ENCODE measurements at places on chromosomes 2 and 18.
A peak's percentile ranks its signal among the peaks of the same experiment; 100 is the strongest.

- DNase-seq = no peak
Measured at GRCh38 chr2:235806986-235807750, 313.3 kb downstream of the AGAP1 start.

DNA sequence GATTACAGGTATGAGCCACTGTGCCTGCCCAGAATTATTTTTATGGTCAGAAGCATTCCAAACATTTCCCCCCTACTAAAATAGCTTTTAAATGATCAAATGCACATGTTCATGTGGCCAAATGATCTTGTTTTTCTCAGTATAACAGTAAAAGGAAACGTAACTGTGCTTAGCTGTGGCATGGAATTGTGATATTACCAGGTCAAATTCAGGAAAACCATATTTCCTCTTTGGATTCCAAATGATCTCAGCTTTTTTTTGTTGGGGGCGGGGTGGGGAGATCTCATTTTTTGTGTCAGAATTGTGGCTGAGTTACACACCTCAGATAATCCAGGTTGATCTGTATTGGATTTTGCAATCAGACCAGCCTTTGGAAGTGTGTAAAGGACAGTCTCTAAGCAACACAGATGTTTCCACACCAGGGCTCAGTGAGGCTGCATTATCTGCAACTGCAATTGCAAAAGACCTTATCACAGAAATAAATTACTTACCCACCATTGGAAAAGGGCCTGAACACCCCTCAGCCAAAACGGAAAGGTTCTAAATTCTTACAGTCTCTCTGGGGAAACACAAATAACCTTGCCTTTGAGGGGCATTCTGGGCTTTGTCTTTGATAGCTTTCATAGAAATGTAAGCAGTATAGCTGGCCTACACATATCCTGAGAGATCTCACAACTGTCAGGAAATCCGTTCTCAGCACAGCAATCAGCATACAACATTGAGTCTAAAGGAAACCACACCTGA lies 8.4 kb downstream of the CASP10 start:
- peak; percentile 83 for DNase-seq

DNA sequence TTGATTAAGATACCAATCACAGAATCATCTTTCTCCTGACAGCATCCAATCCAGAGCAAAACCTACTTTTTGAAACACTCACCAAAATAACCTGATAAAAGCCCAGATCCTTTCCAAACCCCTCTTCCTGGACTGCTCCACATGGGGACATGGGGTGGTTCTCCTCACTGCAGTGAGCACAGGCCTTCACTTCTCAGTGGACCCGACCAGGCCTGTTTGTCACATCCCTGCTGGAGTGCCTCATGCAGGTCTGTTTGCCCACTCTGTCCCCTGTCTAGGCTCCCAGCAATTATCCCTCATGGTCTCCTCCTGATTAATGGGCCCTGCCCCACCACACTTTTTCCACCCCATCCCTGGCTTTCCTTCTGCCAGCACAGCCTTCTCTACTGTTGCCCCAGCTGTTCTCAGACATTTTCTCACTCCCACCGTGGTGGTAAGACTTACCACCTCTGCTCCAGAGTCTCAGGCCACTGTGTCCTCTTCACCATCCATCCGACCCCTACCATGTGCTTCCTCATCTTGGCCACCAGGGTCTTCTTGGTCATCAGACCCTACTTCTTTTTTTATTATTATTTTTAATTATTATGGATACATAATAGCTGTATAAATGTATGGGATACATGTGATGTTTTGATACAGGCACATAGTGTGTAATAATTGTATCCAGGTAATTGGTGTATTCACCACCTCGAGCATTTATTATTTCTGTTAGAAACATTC lies 21.1 kb downstream of the MRPL30 start:
- DNase-seq = no peak

GRCh38 chr2:202693503-202693902 lies 58.7 kb downstream of the FAM117B start:
- DNase-seq = no peak

GRCh38 chr18:37394610-37394965 lies 171.0 kb downstream of the CELF4 start:
- DNase-seq = no peak

- DNase-seq = peak; percentile 36
Measured at GRCh38 chr2:224584111-224584784, 915 bp downstream of the CUL3 start.

DNA sequence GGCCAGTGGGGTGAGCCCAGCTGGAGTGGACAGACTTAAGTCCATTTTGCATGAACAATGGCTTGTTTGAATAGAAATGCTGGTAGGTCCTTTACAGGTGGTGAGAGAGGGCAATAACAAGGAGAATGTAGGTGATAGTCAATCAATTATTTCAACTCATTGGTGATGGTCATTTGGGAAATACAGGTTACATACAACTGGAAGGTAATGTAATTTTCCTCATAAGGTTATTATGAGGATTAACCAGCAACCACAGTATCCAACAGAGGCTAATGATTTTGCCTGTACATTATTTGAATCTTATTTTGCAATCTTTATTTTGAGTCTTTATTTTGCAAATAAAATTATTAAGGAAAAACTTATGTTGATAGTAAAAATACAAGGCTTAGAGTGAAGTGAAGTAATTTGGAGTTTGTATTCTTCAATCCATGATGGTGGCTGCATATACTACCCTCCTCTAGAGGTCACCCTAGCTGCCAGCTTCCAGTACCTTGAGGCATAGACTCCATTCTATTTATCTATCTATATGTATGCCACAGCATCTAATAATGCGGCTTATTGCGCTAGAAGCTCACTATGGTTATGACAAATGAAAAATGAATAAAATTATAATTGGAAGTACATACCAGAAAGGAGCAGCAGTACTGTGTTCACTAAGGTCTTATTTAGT lies 20.5 kb upstream of the HNMT start:
- no peak for DNase-seq

DNA sequence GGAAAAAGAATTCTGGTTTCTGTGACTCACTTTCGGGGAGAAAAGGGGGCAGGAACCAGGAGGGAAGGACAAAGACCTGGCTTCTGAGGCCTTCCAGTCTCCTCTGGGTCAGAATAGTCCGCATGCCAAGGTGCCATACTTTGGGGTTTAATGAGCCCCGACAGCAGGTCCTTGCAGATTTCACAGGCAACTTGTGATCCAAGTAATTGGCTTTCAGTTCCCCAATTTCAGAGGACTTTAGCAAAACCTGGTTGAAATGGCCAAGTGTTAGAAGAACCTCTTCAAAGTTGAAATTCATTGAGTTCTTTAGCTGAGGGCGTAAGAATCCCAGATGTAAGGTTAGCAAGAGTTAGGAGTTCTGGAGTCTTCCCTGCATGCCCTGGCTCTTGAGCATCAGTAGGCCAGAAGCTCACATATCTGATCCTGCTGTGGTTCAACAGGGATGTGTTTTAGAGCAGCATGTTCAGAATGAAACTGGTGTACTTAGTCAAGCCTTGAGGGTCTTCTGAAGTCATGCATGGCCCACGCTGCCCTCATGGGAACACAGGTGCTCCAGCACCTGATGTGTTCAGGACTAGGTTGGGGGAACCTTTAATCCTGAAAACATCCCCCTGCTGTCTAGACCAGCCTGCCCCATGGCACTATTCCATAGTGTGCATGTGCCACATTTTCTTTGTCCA lies 143.0 kb downstream of the NUP35 start:
- no peak for DNase-seq

DNA sequence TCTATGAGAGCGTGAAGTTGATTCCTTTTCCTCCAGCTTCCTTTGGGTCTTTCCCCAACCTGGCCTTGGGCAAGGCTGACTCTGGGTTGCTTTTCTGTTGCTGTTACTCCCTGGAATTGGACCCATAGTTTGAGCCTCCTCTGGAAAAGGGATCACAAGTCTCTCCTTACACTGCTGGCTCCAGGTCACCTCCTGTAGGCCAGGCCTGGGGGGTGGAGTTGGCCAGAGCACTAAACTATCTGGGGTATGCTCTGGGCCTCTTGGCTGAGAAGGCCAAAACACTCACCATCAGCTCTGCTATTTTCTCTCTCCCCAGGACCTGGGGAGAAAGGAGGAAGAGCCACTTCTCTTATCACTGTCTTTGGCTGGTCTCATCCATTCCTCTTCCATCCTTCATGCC lies 56.5 kb upstream of the NCOA1 start:
- DNase-seq = peak; percentile 62

GRCh38 chr18:79529991-79530390 lies 134.3 kb downstream of the NFATC1 start:
- no peak for DNase-seq

- no peak for DNase-seq
Measured at GRCh38 chr18:24208270-24209035, 69.6 kb downstream of the CABYR start.

- no peak for DNase-seq
Measured at GRCh38 chr2:45403036-45403435, 208.0 kb downstream of the SRBD1 start.

GRCh38 chr2:43143756-43144155 lies 82.7 kb downstream of the ZFP36L2 start:
- DNase-seq = no peak

DNA sequence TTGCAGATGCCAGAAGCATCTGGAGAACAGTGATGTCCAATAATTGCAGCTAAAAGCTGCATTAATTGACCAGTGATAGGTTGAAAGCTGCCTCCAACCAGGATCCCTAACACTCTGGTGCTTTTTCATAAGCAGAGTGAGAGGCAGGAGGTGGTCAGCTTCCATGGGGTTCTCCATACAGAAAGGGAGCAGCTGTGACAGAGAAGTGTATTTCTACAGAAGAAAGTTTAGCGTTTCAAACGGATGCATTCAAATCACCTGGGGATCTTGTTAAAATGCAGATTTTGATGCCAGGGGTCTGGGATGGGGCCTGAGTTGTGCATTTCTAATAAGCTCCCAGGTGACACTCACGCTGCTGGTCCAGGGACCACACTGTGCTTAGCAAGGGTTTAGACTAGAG lies 216.5 kb upstream of the NRP2 start:
- DNase-seq = no peak

DNA sequence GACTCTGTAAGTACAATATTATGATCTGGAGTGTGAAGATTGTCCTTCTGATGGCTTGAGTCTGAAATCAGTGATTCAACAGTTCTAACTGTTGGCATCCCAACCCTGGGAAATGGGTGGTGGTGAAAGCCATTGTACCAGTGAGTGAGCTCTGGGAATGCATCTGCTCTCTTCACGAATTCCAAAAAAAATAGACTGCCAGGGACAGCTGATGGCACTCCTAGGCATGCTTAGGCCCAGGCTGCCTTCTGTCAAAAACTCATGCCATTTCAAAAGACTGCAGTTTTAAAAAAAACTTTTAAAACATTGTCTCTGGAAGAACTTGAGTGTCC lies 20.3 kb downstream of the OXER1 start:
- DNase-seq = no peak

DNA sequence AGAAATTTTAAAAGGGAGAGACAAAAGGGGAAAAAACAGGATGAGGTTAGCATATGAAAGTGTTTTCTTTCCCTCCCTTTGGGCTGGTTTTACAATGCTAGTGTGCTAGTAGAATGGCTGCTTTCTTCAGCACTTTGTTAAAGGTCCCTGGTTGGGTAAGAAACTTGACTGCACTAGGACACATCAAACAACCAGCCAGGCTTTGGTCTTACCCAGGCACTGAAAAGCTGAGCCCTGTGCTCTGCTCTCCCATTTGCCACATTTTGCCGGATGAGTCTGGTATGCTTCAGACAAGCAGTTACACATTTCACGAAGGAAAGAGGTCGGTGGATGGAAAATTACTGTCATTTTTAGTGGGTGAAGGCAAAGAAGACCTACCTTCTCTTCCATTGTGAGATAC lies 242.0 kb downstream of the DPP10 start:
- DNase-seq = no peak

- DNase-seq = no peak
Measured at GRCh38 chr2:37005118-37005868, 39.0 kb upstream of the STRN start.

DNA sequence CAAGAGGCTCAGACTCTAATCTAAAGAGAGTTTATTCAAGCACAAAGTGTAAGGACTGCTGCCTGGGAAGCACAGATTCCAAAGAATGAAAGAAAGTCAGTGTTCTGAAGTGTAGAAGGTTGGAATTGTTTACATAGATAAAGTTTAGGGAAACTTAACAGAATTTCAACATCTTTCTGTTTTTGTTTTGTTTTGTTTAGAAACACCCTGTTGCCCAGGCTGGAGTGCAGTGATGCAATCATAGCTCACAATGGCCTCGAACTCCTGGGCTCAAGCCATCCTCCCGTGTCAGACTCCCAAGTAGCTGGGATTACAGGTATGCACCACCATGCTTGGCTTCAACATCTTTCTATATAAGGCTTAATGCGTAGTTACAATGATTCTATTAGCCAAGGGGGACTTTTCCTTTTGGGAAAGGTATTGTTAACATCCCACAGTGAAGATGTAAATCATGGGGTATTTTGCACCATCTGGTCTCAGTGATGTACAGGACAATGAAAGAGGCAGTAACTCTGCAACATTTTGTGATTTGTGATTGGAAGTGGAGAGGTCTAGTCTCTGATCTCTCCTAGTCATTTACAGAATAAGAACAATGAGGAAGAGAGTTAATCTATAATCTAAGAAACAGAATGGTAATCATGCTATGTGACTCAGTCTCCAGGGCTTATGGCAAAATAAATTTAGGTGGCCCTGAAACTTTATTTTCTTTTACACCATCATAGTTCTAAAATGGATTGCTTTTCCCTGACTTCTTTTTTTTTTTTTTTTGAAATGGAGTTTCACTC lies 45.6 kb upstream of the MSH6 start:
- no peak for DNase-seq

GRCh38 chr2:153145470-153145978 lies 333.0 kb downstream of the RPRM start:
- DNase-seq = no peak

- DNase-seq = peak; percentile 47
Measured at GRCh38 chr2:124524155-124524915, 499.2 kb downstream of the CNTNAP5 start.

GRCh38 chr2:138115666-138116065 lies 151.4 kb downstream of the HNMT start:
- no peak for DNase-seq

- DNase-seq = no peak
Measured at GRCh38 chr2:10773821-10774341, 38.7 kb downstream of the PDIA6 start.

DNA sequence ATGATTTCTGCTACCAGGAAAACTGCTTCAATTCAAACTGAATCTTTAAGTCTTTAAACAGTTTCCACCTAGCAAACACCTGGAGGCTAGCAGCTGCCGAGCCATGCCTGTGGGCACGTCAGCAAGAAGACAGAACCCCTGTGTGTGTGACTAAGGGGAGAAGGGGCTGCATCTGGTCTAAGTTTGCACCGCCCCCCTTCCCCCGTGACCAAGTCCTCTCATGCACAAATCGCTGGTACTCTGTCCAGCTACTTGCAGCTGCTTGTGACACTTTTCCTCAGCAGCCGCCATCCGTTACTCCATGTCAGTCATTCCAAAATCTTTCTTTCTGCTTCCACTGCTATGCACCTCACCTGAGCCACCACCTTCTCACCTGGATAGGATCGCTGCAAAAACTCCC lies 355.0 kb downstream of the SS18 start:
- no peak for DNase-seq

- no peak for DNase-seq
Measured at GRCh38 chr2:149877074-149877473, 289.5 kb upstream of the MMADHC start.
